ENCODE measurements at places on chromosomes 1 and 21.
A peak's percentile ranks its signal among the peaks of the same experiment; 100 is the strongest.

DNA sequence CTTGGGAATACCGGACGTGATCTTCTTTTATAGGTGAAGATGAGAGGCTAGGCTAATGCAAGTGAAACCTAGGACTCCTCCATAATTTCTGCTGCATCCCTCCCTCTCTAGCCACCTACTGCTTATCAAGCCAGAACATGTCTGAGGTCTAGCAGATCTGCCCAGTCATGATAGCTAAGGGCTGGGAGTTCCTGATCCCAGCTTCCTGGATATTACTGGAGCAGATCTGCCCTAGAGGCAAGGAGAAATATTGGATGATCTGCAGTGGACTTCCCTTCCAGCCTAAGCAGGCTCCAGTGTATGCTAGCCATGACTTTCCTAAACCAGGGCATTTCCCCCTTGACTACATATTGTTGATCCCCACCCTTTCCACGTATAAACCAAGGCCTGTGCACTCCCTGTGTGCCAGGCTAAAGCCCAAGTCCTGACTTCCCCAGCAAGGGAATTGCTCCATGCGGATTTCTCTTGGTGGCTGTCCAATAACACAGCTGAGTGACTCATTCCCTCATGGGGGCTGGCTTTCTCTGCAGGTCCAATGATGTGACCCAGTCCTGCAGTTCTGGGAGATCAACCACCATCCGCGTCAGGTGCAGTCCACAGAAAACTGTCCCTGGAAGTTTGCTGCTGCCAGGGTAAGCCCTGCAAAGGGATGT lies 15.5 kb upstream of the SARS1 start:
- peak; percentile 55 for DNase-seq

GRCh38 chr1:45686015-45686287 lies 382 bp downstream of the GPBP1L1 start:
- DNase-seq: peak; percentile 73

- DNase-seq: no peak
These were observed 62.0 kb upstream of the GALNT2 start for GRCh38 chr1:230005040-230005439.

DNA sequence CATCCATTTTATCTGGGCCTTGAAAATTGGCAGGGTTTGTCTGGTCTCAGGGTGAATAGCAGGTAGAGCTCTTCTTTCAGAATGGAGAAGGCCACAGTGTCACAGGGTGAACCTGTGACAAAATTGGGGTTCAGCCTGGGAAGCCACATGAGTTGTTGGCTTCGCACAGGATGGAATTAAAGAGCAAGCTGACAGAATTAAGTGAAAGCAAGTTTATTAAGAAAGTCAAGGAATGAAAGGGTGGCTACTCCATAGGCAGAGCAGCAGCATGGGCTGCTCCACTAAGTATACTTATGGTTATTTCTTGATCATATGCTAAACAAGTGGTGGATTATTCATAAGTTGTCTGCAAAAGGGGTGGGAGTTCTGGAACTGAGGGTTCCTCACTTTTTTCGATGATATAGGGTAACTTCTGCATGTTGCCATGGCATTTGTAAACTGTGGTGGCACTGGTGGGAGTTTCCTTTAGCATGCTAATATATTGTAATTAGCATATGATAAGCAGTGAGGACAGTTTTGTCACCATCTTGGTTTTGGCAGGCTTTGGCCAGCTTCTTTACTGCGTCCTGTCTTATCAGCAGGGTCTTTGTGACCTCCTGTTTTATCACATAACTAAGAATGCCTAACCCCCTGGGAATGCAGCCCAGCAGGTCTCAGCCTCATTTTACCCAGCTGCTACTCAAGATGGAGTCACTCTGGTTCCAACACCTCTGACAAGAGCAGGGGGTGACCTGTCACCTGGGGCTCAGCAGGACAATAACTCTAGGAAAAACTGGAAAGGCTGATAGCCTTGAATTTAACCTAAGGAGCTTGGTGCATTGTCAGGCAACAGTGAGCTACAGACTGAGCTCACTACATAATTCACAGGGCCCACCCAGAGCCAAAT lies 5.1 kb downstream of the IFNAR2 start:
- no peak for DNase-seq

DNA sequence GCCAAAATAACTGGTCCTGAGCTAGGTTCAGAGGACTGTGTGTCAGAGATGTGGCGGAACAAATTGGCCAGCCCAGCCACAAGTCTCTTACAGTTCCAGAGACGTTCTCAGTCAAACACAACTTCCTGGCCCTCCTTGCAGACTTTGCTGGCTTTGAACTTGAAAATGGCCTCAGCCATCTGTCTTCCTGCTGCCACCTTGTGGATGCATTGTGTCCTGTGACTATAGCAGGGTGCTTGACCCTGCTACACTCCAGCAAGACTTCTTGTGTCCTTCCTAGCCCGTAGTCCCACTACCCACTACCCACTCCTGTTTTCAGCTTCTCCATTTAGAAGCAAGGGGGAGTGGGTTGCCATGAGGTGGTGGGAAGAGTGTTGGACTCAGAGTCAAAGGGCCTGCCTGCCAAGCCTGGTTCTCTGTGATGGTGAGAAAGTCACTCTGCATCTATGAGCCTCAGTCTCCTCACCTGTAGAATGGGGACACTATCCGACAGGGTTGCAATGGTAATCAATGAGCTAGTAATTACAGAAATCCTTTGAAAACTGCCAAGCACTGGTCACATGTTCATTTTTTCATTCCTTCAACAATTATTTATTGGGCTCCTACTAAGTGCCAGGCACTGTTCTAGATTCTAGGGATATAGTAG lies 109.9 kb downstream of the IGSF21 start:
- DNase-seq: no peak

DNA sequence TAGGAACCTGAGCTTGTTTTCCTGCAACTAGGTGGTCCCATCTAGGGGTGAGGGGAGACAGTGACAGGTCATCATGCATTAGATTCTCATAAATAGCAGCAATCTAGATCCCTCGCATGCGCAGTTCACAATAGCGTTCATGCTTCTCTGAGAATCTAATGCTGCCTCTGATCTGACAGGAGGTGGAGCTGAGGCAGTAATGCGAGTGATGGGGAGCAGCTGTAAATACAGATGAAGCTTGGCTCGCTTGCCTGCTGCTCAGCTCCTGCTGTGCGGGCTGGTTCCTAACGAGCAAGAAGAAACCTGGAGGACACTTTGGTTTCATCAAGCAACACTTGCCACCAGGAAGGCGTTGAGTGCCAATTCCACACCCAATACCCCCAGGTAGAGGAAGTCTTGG lies 95.1 kb upstream of the OLIG2 start:
- no peak for DNase-seq

DNA sequence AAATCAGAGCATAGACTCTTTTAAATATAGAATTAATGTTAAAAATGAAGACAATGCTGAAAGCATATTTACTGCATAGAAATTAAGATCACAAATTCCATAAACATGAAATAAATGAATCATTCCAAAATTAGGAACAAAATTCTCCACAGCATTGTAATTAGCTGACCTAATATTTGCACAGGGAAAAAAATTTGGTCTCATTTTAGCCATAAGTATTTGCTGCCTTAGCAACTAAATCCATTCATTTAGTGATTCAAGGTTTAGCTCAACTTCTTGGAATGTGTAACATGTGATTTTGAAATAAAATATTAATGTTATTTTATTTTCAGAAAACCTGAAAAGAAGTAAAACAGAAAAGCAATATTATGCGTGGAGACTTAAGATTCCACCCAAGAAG lies 25.5 kb downstream of the ADAMTS5 start:
- no peak for DNase-seq

GRCh38 chr1:168146160-168146539 lies 9.4 kb upstream of the GPR161 start:
- no peak for DNase-seq

All from liver (tissue), 10 donors.